Hematopoietic multipotent progenitor cell (in vitro differentiated cells): ENCODE measurements at places on chromosomes 2 and 18. TPM values are rescaled to one million over a fixed set of nuclear protein-coding genes. Genes with fewer than 3 reads are reported as not detected.

The ANKRD29 gene
- under 0.01 TPM for total RNA-seq

The ERMN gene
- total RNA-seq = 0.27 TPM

The CCBE1 gene
- total RNA-seq = under 0.01 TPM

The CYTIP gene
- 45.5 TPM for total RNA-seq

The SF3B6 gene
- total RNA-seq = 52.8 TPM

The IGFBP5 gene
- under 0.01 TPM for total RNA-seq

The CAPN10 gene
- total RNA-seq = 36.6 TPM

The RIOK3 gene
- total RNA-seq = 28.3 TPM

The OTOF gene
- 0.27 TPM for total RNA-seq

The NAT8 gene
- total RNA-seq = 0.27 TPM

The SLC40A1 gene
- 393 TPM for total RNA-seq

The ELOA2 gene
- total RNA-seq = not detected

The TSPYL6 gene
- total RNA-seq = under 0.01 TPM

The ANKRD39 gene
- 11.8 TPM for total RNA-seq

The VWA3B gene
- total RNA-seq = under 0.01 TPM

The LTBP1 gene
- total RNA-seq = 4.3 TPM
